Activated naive CD8-positive, alpha-beta T cell treated with anti-CD3 and anti-CD28 coated beads for 36 hours (primary cell): ENCODE measurements at places on chromosomes 2 and 18. TPM values are rescaled to one million over a fixed set of nuclear protein-coding genes. Genes with fewer than 3 reads are reported as not detected.

- no peak for DNase-seq
These were observed 1.0 kb upstream of the FAM178B start for GRCh38 chr2:96987301-96987909.

DNA sequence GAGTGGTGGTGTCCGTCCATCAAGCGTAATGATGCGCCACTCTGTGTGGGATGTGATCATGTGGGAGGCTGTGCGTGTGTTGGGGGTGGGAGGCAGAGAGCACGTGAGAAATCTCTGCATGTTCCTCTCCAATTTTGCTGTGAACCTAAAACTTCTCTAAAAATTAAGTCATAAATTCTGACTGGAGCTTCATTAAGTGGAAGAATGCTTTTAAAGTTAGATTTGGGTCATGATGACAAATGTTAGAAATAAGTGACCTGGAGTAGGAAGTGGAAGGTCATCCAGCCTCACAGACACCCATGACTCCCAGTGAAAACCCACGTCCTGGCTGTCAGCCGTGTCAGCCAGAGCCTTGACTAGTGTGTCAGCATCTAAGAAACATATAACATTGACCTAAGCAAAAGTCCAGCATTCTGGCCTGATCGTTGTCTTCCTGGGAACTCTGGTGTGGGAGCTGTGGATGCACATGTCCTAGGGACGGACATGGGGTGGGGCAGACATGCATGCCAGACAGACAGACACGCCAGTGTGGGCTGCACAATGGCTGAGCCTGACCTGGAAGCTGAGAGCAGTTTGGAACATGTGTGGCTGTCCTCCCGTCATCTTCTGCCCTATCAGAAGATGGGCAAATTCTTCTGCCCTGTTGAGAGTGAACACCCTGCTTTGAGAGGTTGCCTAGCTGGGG is 245.6 kb downstream of the FAM210A start:
- no peak for DNase-seq

- no peak for DNase-seq
These were observed 259.1 kb downstream of the TWIST2 start for GRCh38 chr2:239106966-239107365.

Gene CDH2
- total RNA-seq, result 0.10 TPM
